ENCODE measurements at places on chromosomes 11 and 22.

GRCh38 chr11:1470681-1471611, 15.6 kb downstream of the MOB2 start:
- DNase-seq = no peak

DNA sequence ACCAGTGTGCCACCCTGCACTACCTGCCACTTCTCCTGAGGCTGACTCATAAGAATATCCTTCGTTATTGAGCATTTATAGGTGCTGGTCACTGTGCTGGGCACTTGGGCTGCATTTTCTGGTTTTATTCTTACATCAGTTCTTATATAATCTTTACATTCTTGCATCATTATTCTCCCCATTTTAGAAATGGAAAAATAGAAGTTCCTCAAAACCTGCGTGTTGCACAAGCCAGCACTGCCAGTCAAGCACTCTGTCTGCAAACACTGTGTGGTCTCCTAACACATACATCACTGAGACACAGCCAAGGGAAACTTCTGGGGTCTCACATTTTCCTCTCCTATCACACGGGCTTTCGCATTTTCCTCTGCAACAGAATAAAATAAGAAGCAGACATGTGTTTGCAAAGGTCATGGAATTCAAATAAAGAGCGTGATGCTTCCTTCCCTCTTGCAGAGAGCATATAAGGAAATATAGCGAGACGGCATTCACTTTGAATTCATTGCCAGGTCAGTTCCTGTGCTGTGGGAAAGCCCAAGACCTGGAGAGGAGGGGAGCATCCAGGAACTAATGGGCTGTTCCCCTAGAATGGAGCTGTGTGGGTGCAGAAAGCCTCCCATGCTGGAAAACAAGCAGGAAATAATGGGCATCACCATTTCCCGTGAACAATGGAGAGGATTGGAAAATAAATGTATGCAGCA, 73.9 kb upstream of the SEZ6L start:
- no peak for DNase-seq

DNA sequence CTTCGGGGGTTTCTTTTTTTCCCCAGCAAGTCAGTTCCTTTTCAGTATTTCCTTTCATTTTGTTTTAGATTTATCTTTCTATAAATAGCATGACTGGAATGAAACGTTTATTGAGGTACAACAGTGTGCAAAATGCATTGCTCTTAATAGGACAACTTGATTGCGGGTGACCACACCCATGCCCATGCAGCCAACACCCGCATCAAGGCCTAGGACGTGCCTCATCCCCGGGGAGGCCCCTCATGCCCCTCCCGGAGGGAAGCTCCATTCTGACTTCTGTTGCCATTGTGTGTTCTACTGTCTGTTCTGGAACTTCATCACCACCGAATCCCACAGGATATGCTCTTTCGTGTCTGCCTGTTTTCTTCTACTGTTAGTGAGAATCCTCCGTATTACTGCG, 82.2 kb downstream of the RPS6KA4 start:
- DNase-seq = no peak

GRCh38 chr11:25766332-25767015, 565.5 kb upstream of the ANO3 start:
- DNase-seq = no peak

GRCh38 chr11:60899046-60899936, 7.1 kb downstream of the PRPF19 start:
- DNase-seq = no peak

GRCh38 chr11:94675239-94675638, 92.9 kb upstream of the AMOTL1 start:
- DNase-seq = no peak

- no peak for DNase-seq
Observed at GRCh38 chr11:18014876-18015275, 2.0 kb upstream of the SERGEF start.

Measured in NCI-H2081 treated with DMSO at 0.1 percent for 48 hours (cell line).